ENCODE measurements at places on chromosomes 3 and 15.
A peak's percentile ranks its signal among the peaks of the same experiment; 100 is the strongest.

- DNase-seq: no peak
Measured at GRCh38 chr3:113243846-113244245, 32.5 kb downstream of the BOC start.

- peak; percentile 64 for DNase-seq
Measured at GRCh38 chr3:15271785-15272381, 60.5 kb downstream of the SH3BP5 start.

GRCh38 chr3:196274585-196274984 is 12.9 kb downstream of the PCYT1A start:
- DNase-seq: peak; percentile 27

DNA sequence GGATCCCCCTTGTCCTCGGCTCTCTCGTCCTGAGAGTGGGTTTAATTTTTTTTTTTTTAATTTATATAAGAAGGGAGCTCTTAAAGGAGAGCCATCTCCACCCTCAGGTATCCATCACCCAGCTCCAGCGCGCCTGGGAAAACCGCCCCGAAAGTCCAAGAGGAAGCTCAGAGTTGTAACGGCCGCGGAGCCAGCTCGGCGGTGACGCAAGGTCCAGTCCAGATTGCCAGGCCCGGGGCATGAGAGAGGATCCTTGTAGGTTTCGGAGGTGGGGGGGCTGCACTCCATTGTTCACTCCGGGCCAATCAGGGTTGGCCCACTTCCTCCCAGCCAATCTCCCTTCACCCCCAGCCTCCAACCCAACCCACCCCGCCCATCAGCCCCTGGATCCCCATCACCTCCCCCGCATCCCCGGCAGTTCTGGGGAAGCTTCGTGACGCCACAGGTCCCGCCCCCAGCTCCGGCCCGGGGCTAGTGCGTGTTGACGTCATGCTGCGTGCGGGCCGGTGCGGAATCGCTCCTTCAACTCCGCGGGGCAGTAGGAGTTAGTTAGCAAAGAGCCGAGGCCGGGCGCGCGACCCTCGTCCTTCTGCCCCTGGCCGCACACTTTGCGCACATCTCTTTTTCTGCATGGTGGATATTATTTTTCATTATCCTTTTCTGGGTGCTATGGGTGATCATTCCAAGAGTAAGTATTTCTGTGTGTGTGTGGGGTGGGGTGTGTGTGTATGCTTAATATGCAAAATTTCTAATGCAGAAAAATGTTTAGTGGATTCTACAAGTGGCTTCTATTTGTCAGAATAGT is at the start of gene ISL2:
ISL2 (plus strand) TSS at position 520 of the 805 bp plus-strand sequence; CDS start at position 631, 111 bp downstream.
- peak; percentile 53 for DNase-seq

GRCh38 chr15:67828278-67828968 is 3.1 kb downstream of the SKOR1 start:
- DNase-seq: no peak

DNA sequence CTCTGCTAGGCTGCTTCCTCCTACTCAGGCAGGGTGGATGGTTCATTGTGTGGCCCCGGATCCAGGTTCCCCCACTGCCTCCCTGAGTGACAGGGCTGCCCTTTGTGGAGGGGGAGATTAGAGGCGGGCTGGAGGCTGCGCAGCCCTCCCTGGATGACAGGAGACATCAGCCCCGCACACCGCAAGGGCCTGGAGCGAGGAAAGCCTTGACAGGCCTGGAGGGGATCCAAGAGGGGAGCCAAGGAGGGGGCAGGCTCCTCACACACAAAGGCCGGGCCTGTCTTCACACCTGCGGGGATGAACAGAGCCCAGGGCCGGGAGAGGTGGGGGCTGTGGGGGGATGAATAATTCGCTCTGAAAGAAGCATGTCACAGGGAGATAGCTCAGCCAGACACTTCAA is 72.9 kb downstream of the RPN1 start:
- DNase-seq: no peak

DNA sequence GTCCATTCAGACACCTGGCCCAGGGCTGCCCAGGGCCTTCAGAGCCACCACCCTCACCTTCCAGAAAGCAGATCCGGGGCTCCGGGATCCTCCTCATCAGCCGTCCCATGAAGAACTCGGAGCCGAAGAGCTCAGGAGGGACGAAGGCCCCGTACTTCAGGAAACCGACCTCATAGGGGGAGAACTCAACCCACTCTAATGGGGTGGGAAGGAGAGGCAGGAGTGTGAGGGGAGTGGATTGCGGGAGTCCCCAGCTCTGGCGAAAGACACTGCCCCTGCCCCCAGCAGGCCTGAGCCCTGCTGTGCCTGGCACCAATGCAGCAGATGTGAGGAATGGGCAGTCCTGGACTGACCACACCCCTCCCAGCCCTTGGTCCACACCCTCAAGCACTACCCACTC is 22.6 kb downstream of the PLA2G4D start:
- DNase-seq: no peak

DNA sequence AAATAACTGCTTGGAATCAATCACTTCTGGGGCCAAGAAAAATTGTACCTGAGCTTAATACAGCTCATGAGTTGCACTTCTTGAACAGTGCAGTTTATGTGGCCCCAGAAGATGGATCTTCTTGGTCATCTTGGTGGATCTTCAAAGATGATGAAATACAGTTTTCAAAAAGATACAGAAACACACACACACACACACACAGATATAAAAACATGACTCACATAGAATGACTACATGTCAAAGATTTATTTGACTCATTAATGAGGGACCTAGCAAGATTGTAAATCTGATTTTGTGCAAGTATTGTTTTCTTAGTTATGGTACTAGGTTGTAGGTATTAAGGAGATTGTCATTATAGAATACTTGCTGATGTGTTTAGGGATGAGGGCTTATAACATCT is 32.6 kb downstream of the PDCD6IP start:
- DNase-seq: no peak

GRCh38 chr3:196057760-196058331 is 24.0 kb downstream of the TFRC start:
- DNase-seq: no peak

GRCh38 chr15:94145046-94145445 is 86.3 kb upstream of the MCTP2 start:
- no peak for DNase-seq

DNA sequence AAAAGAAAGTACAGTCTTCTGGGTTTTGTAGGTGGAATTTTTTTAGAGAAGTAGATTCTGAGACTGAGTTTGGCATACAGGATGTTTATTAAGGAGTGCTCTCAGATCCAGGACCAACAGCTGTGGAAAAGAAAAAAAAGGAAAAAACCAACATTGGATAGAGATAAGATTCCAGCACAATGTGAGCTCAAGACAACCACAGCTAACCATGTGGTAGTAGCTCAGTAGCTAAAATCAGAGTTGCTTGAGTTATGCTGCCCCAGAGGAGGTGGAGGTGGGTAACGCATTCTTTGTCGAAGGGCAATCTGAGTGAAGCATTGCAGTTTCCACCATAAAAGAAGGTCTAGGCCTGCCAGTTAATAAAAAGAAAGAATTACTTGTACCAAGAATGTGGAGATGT is 904.3 kb downstream of the NSUN3 start:
- no peak for DNase-seq

DNA sequence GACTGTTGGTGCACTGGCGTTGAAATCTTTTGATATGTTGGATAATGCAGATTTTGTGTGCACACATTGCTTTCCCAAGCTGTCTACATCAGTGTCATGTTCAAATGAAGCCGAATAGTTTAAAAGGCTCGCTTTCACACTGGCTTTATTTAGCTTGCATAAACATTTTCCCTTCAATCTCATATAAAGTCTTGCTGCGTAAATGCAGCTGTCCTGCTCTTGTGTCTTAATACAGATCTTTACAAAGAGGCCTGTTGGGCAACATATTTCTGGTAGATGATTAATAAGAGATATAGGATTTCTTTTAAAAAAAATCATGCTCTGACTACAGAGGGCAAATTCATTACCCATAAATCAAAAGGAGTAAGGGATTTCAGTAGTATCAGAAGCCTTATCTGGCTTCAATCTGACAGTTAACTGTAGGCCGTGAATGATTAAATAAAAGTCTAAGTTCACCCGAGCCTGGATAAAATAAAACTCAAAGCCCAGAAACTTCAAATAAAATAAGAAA is 937.2 kb downstream of the FHIT start:
- no peak for DNase-seq

DNA sequence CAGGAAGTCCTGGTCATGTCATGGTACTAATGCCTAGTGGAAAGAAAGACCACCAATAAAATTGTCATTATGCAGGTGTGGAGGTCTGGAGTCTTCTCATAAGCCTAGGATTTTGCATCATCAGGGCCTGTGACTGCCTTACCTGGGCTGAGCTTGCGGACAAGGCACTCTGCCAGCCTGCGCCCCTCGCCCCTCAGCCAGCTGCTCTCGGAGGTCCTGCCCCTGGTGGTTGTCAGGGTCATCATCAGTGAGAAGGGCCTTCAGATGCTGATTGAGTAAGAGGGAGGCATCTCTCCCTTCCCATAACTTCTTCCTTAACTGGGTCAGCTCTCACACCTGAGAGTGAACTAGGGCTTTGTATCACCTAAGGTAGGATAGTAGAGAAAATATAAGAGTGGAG is 132.8 kb downstream of the DCLK3 start:
- no peak for DNase-seq

DNA sequence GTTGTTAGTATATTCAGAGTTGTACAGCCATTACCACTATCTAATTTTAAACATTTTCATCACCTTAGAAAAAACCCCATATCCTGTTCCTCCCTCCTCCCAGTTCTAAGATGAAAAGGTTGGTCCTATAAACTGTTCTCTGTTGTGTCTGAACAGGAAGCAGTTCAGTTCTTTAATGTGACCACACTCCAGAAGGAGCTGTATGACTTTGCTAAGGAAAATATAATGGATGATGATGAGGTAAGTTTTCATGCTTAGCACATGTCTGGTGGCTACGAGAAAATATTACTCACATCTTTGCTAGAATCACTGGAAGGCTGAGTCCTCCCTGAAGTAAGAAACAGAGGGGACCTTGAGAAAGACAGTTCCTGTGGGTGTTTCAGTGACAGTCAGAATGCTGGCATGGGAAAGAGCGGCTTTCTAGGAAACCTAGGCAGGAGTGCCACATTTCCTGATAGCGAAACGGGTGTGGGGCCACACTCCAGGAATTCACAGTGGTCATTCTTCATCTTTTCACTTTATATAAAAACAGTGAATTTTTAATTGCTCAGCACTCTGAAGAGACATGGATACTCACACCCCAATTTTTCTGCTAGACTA is 20.3 kb downstream of the CRTAP start:
- DNase-seq: no peak

DNA sequence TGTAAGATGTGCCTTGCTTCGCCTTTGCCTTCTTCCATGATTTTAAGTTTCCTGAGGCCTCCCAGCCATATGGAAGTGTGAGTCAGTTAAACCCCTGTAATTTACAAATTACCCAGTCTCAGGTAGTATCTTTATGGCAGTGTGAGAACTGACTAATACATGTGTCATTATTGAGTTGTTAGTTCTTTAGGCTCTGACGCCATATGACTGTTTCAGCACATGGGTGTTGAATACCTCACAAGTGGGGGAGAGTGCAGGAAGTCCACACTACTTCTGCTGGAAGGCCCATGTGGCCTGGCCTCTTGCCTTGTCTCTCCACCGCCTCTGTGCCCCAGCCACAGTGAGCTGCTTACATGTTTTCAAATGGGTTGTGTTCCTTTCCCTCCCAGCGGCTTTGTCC is 28.5 kb downstream of the MFSD1 start:
- no peak for DNase-seq

Data from stimulated activated CD8-positive, alpha-beta memory T cell treated with anti-CD3 and anti-CD28 coated beads, Interleukin-4, amount 100 ng/mL, for 24 hours (primary cell).